Right cardiac atrium (tissue), 5 donors: ENCODE measurements at places on chromosomes 5 and 9. TPM values are rescaled to one million over a fixed set of nuclear protein-coding genes. Genes with fewer than 3 reads are reported as not detected.
A peak's percentile ranks its signal among the peaks of the same experiment; 100 is the strongest.

Gene RFK
- 16.5 TPM for polyA plus RNA-seq

Gene C9orf50
- polyA plus RNA-seq: not detected

Gene FAM163B
- 2.0 TPM for polyA plus RNA-seq

Gene IRX4
- polyA plus RNA-seq: not detected

Gene PCDHB16
- polyA plus RNA-seq: 1.3 TPM

Gene PLAC8L1
- polyA plus RNA-seq: 0.23 TPM

Gene STPG3
- 0.23 TPM for polyA plus RNA-seq

Gene FOXI1
- not detected for polyA plus RNA-seq

GRCh38 chr9:74496819-74497747 lies at the start of gene RORB:
Gene RORB, plus strand, starts transcription at chr9:74497335. Its CDS starts 642 bp downstream, at chr9:74497977.
- peak; percentile 84 for DNase-seq

DNA sequence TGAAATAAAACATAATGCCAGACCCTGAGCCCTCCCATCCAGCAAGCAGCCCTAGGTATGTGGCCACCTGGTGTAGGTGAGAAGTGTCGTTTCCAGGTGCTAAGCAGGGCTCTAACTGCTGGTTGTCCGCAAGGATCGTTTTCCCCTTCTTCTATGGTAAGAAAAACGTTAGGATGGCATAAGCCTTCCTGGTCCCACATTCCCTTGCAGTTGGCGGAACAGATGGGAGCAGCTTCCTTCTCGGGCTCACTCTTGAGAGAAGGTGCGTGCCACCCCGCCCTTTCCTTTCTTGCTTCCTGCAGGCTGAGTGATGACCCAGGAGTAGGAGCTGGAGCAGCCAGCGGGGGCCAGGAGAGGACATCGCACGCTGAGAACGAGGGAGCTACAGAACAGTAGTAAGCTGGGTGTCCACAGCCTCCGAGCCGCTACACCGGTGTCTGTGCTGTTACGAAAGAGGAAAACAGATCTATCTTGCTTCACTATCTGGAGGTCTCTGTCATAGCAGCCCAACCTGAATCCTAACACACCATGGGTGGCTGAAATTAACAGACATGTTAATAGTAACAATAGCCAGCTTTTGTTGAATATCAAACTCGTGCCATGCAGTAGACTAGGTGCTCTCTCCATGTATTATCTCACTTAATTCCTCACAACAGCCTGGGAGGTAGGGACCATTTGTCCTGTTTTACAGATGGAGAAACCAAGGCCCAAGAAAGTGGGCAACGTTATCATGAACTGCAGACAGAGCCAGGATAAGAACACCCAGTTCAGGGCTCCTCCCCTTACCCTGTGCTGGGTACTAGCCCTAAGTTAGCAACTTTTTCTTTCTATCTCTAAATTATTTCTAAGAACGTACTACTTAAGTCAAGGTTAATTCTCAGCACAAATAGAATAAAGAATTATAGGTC lies 139.8 kb downstream of the COL23A1 start:
- DNase-seq: no peak

DNA sequence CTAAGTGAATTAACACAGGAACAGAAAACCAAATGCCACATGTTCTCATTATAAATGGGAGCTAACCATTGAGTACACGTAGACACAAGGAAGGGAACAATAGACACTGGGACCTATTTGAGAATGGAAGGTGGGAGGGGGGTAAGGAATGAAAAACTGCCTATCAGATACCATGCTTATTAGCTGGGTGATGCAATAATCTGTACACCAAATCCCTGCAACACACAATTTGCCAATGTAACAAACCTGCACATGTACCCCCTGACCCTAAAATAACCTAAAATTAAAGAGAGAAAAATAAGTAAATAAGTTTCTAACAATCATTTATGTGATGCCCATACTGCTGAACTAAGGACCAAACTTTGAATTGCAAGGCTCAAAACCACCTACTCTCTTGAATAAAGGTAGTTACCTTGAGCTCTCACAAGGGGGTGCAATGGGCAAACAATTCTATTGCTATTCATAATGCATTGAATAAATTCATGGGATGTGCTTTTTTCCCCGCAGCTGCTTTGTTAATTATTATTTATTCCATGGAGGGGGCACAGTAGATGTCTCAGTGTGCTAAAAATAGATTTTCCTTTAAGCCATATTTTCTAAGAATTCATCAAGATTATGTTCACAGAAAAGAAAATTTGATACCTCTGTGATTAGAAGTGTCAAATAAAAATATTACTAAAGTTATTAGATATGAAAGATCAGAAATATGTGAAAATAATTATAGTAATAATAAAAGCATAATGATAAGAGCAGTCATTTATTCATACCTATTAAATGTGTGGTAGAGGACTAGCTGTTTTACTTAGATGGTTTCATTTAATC lies 76.2 kb upstream of the PTPN3 start:
- no peak for DNase-seq

GRCh38 chr9:75109210-75109839 lies 21.0 kb downstream of the OSTF1 start:
- no peak for DNase-seq

DNA sequence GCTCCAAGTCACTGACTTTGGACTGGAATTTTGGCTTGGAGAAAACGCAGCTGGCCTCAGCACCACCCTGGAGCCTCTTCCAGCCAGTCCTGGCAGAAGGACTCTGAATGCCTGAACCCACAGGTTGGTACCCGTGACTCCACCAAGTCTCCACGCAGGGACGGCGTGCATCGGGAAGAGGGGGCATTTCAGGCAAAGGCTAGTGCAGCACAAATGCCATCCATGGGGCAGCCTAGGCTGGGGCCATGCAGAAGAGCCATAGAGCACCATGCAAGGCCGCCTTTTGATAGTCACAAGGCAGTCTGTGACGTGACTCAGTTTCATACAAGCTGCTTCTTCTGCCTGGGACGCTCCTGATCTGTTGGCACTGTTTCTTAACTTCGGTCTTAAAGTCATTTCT lies 28.0 kb downstream of the GDNF start:
- DNase-seq: no peak

GRCh38 chr5:56172241-56172640 lies 60.9 kb downstream of the ANKRD55 start:
- DNase-seq: no peak

GRCh38 chr5:79263290-79263689 lies 27.4 kb downstream of the JMY start:
- no peak for DNase-seq

DNA sequence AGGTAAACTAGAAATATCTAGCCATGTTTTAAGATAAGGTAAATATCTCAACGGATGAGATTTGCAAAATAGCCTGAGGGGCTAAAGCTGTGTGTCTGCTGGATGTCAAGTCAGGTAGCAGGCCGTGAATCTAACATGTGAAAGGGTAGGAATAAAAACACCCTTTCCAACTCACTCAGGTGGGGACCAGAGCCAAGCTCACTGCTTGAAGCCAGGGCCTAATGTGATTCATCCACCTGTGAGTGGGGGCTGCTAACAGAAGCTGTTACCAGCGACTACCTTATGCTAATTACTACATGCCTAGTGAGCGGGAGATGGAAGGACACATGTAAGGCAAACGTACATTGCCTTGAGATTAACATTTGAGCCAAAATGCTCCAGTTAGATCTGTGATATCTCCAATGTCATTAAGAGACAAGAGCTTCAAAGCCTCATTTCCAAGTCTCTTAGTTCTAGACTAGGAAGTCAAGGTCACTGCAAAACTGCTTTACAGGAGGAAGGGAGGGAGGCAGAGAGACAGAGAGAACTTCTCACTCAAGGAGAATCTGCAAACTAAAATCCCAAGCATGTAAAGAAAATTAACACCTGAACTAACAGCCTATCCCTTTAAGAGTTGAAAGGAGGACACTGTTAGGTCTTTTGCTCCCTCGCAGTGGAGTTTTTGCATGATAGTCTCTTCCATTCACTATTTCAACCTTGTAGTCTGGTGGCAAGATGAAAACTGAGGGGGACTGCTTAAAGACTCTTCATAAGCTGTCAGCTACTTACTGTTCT lies 141.6 kb upstream of the RPS23 start:
- no peak for DNase-seq

GRCh38 chr9:72982146-72982799 lies 29.4 kb upstream of the ALDH1A1 start:
- DNase-seq: no peak

GRCh38 chr5:76733049-76733417 lies 17.1 kb downstream of the F2R start:
- no peak for DNase-seq

DNA sequence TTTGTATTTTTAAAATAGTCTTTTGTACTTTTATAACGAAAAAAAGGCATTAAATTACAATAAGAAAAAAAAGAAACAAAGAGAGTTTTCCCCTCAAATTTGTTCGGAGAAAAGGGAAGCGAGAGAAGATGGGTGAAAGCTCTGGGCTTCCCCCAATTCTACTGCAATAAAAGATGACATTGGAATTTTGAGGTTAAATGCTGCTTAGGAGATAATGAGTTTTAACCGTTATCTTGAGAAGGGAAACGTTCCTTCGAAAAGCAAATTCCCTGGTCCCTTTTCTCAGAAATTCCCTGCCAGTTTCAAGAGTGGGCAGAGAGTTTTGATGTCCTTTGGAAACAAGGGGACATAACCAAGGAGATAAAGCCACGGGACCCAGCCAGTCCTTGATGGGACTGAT lies 18.4 kb upstream of the ERGIC1 start:
- no peak for DNase-seq

DNA sequence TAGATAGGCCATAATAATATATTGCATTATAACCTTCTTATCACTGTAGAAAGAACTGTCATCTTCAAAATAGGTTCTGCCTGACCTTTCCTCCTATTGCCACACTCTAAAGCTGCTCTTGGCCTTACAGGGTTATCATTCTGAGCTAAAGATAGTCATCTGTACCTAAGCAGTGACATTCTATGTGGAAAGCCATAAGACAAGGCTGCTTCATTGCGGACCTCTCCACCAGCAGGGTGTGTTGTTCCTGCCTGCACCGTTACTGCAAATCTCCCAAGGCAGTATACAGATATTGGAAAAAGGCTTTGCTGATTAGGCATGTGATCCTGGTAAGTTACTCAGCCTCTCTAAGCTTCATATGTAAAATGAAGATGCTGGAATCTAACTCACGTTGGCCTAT lies 8.1 kb downstream of the ZNF622 start:
- DNase-seq: no peak

DNA sequence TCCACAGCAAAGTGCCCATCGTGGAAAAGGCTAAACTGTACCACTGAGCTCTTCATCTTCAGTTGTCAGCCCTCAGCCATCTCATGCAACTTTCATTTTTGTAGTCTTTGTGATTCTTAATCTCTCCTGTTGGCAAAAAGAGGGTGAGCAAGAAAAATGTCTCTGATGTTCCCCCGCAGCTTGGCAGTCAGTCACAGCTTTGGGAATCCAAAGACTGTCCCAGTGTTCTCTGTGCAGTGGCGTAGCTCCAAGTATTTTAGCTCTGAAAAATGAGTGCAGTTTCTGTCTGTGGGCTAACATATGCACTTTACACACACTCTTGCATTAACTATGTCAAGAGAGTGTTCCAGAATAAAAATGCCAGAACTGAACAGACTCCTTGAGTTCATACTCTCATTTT lies 372.2 kb downstream of the TMEM232 start:
- DNase-seq: peak; percentile 78

DNA sequence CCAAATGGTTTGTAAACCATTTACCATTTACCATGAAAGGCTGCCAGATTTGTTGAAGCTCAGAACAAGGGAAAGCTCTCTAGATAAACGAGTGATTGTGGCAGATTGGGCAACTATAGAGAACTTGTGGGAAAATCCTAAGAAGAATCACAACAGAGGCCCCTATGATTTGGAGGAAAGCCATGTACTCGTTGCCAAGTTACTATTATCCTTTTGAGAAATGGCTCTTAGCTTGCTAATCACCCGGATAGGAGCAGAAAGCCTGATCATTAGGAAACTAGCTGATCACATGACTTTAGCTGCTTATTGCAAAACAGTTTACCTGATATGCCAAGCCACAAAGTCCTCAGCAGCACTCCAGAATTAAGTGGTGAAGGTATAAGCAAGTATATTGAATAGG lies 23.5 kb upstream of the ATG10 start:
- no peak for DNase-seq

DNA sequence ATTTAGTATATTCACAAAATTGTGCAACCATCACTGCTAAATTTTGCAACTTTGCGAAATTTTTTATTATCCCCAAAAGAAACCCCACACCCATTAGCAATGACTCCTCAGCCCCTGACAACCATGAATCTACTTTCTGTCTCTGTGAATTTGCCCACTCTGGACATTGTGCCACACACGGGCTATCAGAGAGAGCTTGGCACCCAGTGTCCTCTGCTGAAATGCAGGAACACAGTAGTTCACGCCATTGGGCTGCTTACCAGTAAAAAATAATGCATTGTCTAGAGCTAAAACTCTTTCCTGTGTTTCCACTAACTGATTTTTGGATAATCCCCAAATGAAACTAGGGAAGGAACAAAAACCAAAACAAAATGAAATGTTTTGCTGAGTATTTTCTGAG lies 60.0 kb downstream of the HRH2 start:
- DNase-seq: no peak
